ENCODE measurements at places on chromosomes 7 and 10.

- DNase-seq = no peak
Observed at GRCh38 chr7:23114896-23115295, 9.3 kb downstream of the KLHL7 start.

DNA sequence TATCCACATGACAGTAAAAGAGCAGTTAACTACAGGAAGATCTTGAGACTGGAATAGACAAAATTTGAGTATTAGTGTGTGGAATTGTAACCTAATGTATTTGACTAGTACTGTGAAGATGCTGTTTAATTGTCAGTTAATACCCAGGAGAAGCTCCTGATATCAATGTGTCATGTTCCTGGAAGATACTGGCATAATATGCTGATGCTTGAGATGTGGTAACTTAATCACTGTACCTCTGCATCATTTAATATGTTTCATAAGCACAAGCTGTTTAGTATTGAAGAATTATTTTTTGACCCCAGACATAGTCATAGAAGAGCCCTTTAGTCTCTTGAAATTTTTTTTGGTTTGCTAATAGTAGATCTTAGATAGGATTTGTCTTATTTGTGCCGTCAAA, 15.4 kb downstream of the CCSER2 start:
- DNase-seq = no peak

DNA sequence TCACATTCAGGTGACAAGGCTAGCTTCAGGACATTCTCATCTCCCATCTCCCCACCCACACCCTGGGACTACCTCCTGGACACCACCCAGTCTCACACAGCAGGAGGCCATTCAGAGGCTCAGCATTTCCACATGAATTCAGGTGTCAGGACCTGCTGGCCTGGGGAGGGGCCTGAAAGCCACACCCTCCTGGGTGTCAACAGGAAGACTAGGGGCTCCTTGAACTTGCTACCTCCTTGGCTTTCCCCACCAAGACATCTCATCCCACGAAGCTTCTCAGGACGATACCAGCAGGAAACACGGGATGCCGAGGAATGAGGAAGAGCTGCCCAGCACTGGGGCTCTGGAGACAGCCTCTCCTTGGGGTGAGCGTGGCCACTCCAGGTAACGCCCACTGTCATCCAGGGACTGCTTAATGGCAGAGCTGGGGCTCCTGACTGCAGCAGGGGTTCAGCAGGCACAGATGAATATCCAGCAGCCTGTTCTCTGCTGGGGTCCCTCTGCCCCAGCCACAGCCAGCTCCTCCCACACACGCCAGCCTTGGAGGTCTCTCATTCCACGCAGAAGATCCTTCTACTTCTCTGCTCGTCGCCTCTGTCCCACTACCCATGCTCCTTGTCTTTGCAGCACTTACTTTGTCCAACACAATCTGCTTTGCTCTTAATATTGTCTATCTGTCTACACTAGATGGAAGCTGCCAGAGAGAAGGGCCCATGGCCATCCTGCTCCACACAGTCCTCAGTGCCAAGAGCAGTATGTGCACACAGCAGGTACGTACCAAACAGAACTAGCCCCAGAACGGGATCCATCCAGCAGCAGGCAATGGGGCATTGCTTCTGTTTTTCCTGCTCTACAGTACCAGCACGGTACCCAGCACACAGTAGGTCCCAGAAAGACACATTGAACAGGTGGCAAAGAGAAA, 88.7 kb downstream of the FAM53B start:
- DNase-seq = no peak

DNA sequence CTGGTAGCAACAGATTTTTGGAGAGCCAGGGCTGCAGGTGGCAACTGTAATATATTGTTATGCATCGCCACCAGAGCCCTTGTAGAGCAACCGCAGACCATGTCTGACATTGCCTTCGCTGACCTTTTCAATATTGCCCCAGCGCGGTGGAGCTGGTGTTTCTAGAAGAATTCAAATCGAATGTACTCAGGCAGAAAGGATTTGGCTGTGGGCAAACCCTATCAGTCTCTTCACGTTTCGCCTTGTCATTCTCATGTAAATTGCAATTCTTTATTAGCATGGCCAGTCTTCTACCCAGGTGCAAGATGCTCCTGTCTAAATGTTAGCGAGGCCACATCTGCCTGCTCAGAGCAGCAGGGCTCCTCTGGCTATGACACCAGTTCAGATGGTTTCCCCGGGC, 490.2 kb upstream of the AUTS2 start:
- no peak for DNase-seq

GRCh38 chr10:19825700-19826099, 9.5 kb downstream of the PLXDC2 start:
- no peak for DNase-seq

DNA sequence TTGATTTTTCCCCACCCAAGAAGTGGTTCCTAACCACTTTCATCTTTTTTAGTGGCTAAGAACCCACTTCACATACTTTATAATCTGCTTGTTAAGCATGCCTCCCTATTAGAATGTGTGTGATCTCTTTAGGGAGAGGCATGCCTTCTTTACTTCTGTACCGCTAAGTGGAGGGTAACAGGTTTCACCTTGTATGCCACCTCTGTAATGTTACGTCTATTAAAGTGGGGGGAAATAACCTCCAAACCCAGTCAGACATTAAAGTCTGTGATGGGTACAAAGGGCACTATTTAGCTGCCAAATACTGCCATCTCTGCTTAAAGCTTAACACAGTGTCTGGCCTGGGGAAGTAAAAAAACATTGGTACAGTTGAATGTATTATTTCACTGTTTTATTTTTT, 51.9 kb downstream of the EPC1 start:
- no peak for DNase-seq

All from cerebellar nuclear complex (tissue), 1 donor.